ENCODE measurements at places on chromosomes 4 and X.

DNA sequence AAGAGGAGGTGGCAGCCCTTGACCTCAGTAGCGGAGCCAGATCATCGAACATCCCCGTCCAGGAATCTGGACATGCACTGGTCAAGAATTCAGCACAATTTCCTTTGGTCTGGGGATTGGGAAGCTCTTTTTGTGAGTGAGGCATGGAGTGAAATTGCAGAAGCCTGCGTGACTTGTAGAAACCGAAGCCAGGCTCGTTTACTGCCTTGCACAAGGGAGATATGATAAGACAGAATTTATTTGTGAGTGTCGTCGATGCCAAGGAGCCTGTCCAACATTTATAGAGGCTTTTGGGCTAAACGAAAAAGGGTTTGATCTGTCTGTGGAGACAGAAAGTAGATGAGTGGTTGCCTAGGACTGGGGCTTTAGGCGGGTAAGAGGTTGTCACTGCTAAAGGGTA lies 50.6 kb downstream of the TBL1X start:
- no peak for DNase-seq

GRCh38 chrX:140346729-140347128 lies 158.1 kb downstream of the SOX3 start:
- DNase-seq: no peak

- no peak for DNase-seq
Observed at GRCh38 chr4:110344165-110344564, 131.8 kb upstream of the ENPEP start.

- no peak for DNase-seq
Observed at GRCh38 chrX:10296576-10296975, 139.8 kb downstream of the CLCN4 start.

DNA sequence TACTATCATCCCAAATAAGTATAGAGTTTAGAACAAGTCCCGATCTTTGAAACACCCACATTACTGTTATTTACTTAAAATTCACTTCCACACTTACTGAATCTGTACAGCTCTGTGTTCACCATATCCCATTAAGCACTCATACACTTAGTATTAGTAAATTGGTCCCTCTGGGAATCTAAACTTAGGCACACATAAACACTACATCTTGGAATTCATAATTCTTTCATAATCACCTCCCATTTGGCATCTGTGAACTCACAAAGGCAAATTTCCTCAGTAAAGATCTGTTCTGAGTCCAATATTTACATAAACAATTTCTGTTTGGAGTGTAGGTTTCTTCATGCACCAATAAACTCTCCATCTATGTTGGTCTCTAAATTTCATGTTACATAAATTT lies 52.6 kb upstream of the PPARGC1A start:
- no peak for DNase-seq

DNA sequence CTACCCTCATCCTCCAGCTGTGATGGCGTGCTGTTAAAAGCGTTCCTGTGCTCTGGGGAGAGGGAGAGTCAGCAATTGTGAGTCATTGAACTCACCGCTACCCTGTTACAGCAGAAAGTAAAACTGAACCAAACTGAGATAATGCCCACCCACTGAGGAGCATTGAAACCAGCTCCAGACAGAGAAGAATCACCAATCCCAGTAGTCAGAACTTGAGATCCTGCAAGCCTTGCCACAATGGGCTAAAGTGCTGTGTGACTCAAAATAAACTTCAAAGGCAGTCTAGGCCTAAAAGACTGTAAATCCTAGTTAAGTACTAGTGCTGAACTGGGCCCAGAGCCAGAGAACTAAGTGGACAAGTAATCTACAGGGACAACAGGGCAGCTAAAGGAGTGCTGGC lies 1394.2 kb upstream of the DIAPH2 start:
- DNase-seq: no peak
